Brain (organoid and tissue), 16 donors: ENCODE measurements at places on chromosomes 3 and 15.

DNA sequence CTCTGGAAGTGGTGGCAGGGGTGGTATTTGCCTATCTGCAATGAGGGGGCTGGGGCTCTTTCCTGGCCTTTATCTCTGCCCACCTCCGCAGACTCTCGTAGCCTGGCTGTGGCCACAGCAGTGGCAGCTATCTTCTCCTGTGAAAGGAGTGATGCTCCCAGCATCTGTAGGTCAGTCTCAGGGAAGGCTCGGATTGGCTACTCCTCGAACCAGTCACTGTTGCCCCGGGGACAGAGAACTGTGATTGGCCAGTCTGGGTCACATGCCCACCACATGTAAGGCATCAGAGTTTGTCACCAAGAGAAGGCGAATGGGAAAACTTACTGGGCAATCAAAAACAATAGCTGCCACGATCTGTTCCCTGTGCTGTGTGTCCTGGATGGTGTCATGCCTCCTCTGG lies 30.1 kb upstream of the FGD5 start:
- no peak for DNase-seq

- DNase-seq, result no peak
Measured at GRCh38 chr3:70607469-70607868, 295.0 kb upstream of the MDFIC2 start.

GRCh38 chr3:194840661-194841514 lies 155.2 kb downstream of the FAM43A start:
- no peak for DNase-seq

DNA sequence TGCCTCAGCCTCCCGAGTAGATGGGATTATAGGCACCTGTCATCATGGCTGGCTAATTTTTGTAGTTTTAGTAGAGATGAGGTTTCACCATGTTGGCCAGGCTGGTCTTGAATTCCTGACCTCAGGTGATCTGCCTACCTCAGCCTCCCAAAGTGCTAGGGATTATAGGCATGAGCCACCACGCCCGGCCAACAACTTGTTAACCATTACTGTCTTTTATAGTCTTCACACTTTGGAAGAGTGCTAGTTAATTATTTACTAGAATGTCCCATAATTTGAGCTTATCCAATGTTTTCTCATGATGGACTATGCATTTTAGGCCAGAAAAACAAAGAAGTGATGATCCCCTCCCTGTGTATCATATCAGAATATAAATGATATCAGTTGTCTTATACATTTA lies 288.6 kb upstream of the CBLB start:
- DNase-seq, result no peak
